ENCODE measurements at places on chromosomes 3 and 15.

DNA sequence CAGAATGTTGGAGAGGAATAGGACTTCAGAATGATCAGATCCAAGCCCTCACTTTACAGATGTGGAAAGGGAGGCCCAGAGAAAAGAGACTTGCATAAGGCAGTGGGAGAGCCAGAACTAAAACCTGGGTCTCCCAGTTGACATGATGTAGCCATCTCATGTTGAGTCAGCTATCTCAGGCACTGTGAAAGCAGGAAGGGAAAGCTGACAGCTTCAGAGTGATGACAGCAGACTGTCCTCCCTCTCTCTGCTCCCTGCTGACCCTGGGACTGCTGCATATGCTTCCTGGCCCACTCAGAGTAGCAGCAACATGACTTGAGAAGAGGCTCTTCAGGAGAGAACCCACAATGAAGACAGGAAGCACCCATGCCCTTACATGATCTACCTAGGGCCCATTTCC, 14.7 kb downstream of the FHIT start:
- DNase-seq = no peak

GRCh38 chr3:4850928-4851265, 128.3 kb upstream of the BHLHE40 start:
- DNase-seq = no peak

DNA sequence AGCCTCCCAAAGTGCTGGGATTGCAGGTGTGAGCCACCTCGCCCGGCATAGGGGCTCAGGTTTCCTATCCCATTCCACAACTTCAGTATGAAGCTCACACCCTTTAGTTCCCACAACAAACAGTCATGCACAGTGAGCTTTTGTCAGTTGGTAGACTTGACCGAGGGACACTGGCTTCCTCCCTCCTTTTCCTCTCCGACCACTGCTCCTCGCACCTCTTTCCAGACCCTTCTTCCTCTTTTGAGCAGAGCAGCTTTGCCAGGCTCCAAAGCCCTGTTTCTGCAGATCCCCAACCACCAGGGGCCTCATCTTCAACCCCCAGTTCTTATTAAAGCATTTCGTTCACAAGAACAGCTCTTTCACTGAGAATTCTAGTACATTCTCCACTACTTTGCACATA, 12.7 kb upstream of the CILP start:
- no peak for DNase-seq

- DNase-seq = no peak
Measured at GRCh38 chr3:65713016-65713415, 325.7 kb downstream of the MAGI1 start.

- no peak for DNase-seq
Measured at GRCh38 chr3:101879102-101879501, 29.8 kb downstream of the NFKBIZ start.

- DNase-seq = no peak
Measured at GRCh38 chr3:73653351-73653750, 28.6 kb upstream of the PDZRN3 start.

DNA sequence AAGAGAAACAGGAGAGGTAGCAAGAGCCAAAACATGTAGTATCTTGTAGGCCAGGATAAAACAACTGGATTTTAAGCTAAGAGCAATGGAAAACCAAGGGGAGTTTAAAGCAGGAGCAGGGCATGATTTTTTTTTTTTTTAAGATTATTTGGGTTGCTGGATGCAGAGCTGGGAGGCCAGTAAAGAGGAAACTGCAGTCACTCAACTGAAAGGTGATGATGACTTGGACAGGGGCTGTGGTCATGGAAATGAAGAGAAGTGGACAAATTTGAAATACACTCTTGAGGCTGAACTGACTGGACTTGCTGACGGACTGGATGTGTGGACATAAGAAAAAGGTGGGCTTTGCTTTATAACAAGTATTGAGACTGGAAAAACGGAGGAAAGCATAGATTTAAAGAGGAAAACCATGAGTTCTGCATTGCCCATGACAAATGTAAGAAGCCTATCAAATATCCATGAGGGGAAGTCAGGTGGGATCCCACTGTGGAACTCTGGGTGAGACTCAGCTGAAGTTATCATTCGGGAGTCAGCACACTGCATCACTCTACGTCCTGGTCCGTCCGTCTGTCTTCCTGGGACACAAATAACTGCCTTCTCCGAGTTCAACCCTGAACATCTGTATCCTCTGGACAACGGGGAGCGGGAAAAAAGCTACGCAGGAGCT, 688 bp downstream of the XPC start:
- DNase-seq = peak; percentile 5

GRCh38 chr3:190319660-190320059, 2.6 kb downstream of the CLDN1 start:
- DNase-seq = peak; percentile 43

DNA sequence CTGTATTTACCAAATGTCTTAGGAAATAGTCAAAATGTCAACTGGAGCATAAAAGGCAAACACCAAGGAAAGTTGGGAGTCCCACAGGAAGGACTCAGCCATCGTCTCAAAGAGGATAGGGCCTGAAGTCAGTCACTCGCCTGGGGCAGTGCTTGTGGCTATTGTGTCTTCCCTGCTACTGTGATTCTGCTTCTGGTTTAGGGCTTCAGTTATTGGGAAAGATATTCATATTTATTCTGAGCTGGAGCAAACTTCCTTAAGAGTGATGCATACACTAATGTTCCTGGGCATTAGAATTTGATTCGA, 118.1 kb downstream of the EDEM1 start:
- no peak for DNase-seq

DNA sequence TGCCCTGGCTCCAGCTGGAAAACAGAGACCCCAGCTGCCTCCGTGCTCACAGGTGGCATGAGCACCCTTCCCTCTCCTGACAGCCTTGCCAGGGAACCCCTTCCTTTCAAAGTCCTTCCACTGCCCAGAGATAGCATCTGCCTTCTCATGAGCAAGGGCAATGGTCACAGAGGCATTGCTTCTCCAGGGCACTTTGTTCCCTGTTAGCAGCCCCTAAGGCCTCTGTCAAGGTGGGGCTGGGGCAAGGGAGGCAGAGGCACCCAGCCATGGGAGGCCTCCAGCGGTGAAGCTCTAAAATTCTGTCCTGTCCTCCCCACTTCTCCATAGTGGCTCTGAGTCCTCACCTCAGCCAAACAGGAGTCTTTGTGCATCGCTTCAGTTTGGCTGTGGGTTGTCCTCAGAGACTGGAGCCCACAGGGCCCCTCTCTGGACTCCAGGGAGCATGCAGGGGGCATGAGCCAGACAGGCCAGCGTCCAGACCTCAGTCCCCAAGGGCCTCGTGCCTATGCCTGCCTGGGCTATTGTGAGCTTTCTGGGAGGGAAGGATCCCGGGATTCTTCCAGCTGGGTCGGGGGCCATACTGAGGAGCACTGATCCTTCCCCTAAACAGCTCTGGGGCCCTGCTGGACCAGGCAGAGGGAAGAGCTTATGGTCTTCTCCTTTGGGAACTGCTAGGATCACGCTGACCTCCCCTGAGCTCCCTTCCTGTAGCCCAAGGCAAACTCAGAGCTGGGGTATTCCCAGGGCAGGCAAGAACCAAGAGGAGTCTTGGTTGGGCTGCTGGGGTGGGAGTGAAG, 106.6 kb downstream of the DNAJB8 start:
- no peak for DNase-seq

GRCh38 chr15:74394090-74394846, 26.8 kb upstream of the CYP11A1 start:
- DNase-seq = no peak
